Psoas muscle (tissue), 8 donors: ENCODE measurements at places on chromosomes 13 and 19. TPM values are rescaled to one million over a fixed set of nuclear protein-coding genes. Genes with fewer than 3 reads are reported as not detected.

DNA sequence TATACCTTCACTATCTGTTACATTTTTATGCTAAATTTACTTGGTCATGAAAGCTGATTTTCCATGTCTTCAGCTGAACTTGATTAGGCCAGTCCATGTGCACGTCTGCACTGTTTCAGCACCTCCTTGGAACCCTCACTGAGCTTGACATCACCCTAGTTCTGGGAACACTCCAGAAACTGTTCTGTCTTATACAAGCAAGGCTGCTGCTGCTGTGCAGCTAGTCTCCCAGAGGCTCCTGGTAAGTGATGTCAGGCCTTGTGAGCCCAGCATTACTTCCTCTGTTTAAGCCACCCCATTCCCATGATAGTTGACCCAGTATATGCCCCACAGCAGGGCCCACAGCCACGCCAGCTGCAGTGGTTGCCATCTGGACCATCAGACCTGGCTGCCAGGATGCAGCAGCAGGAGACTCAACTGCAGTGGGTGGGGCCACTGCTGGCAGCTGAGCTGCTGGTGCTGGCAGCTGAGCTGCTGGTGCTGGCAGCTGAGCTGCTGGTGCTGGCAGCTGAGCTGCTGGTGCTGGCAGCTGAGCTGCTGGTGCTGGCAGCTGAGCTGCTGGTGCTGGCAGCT lies 90.5 kb upstream of the AKAP11 start:
- no peak for DNase-seq

GRCh38 chr19:924553-925086 lies 1.2 kb upstream of the ARID3A start:
- no peak for DNase-seq

DNA sequence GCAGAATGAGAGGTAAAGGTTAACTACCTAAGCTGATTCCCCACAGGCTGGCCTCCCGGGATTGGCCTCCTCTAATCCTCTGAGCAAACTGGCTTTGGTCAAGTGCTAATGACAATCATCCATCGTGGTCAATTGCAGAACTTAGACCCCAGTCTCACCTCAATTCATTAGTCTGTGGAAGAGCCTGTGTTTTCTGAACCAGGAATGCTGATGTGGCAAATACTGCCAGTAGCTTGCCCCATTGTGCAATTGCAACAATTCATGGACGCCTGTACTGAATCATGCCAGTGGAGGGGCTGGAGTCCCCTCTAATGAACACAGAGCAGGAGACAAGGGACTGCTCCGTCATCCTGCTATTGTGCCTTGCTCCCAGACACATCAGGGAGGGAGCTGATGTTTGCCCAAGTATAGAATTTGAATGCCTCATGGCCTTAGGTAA lies 1256.5 kb downstream of the EFNB2 start:
- DNase-seq, result no peak

GRCh38 chr13:94433055-94433961 lies 46.2 kb downstream of the DCT start:
- DNase-seq, result peak; percentile 33

GRCh38 chr19:13985771-13986347 lies 20.3 kb downstream of the RFX1 start:
- DNase-seq, result no peak

DNA sequence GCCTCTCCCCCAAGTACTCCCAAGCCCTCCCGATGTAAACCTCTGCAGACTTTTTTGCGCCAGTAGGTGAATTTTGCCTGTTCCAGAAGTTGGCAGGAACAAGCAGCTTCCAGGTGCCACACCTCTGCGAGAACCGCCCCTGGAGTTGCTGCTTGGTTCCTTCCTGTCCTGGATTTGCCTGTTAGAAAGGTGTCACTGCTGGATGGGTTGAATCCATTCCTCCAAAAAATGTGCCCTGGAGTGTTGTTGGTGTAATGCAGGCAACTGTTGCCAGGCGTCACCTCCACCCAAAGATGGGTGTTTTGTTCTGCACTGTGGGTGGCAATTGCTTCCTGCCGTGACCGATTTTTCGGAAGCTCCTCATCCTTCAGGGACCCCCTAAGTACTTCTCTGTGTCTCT lies 5.7 kb downstream of the PGPEP1 start:
- no peak for DNase-seq

GRCh38 chr13:29434217-29434945 lies 161.1 kb downstream of the SLC7A1 start:
- no peak for DNase-seq

- DNase-seq, result no peak
Measured at GRCh38 chr19:45307361-45307760, 15.3 kb downstream of the CKM start.

GRCh38 chr13:47472516-47472915 lies 528.6 kb downstream of the SUCLA2 start:
- DNase-seq, result no peak

GRCh38 chr19:49851456-49852259 lies 699 bp downstream of the PTOV1 start:
- no peak for DNase-seq

DNA sequence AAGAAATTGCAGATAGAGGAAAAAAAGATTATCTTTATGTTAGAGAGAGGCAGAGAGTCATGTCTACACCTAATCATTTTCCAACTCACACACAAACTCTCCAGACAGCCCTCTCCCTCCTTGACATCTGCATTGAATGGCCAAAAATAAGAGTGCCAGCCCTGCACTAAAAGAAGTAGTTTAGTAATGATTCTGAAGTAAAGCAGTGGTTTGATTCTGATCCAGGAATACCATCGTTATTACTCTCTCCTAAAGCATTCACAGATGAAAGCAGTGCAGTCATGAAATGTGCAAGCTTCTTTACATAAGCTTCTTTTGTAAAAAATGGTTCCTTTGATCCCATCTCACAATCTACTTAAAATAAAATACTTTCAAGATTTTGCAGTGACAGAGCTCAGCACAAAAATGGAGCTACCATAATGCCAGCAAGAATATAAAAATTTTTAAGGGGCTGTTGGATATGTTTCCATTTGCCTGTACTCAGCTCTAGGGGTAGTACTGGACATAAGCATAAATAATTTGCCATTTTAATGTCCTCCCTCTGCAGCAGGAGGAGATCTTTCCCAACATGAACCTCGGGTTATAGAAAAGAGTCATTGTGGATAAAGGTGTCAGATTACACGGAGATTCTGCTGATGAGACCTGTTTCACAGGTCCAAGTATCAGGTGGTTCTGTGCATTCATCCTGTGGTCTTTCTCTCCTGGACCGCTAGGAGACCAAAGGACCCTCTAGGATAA lies 406.3 kb downstream of the DCT start:
- no peak for DNase-seq

DNA sequence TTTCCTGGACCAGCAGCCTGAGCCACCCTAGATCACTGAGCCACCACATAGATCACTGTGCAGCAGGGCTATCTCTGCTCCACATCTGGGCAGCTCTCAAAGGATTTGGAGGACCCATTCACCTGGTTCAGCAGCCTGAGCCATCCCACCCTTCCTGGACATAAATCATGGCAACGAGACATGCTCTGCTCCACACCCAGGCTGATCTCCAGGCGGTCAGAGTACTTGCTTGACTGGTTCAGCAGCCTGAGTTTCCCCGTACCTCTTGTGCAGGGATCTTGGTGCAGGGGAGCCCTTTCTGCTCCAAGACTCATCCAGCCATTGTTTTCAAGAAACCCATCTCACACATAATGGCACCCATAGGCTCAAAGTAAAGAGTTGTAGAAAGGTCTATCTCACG lies 195.3 kb downstream of the LIG4 start:
- no peak for DNase-seq

- peak; percentile 19 for DNase-seq
Measured at GRCh38 chr19:53894707-53895106, 12.7 kb downstream of the PRKCG start.

- DNase-seq, result no peak
Measured at GRCh38 chr13:97110936-97111335, 111.2 kb upstream of the MBNL2 start.

GRCh38 chr19:585551-586110 lies 4.0 kb upstream of the HCN2 start:
- no peak for DNase-seq

The ZNF560 gene
- not detected for total RNA-seq

The ZNF528 gene
- total RNA-seq, result 5.9 TPM

The LILRA1 gene
- 0.53 TPM for total RNA-seq

The HCST gene
- total RNA-seq, result 2.3 TPM

The CYP2A6 gene
- total RNA-seq, result 0.32 TPM
